ENCODE measurements at places on chromosomes 3 and 15.

- no peak for DNase-seq
Observed at GRCh38 chr15:38930851-38931572, 366.4 kb upstream of the RASGRP1 start.

GRCh38 chr15:98597666-98598065, 50.7 kb upstream of the IGF1R start:
- DNase-seq = no peak

GRCh38 chr3:64667138-64667537, 20.7 kb downstream of the ADAMTS9 start:
- no peak for DNase-seq

DNA sequence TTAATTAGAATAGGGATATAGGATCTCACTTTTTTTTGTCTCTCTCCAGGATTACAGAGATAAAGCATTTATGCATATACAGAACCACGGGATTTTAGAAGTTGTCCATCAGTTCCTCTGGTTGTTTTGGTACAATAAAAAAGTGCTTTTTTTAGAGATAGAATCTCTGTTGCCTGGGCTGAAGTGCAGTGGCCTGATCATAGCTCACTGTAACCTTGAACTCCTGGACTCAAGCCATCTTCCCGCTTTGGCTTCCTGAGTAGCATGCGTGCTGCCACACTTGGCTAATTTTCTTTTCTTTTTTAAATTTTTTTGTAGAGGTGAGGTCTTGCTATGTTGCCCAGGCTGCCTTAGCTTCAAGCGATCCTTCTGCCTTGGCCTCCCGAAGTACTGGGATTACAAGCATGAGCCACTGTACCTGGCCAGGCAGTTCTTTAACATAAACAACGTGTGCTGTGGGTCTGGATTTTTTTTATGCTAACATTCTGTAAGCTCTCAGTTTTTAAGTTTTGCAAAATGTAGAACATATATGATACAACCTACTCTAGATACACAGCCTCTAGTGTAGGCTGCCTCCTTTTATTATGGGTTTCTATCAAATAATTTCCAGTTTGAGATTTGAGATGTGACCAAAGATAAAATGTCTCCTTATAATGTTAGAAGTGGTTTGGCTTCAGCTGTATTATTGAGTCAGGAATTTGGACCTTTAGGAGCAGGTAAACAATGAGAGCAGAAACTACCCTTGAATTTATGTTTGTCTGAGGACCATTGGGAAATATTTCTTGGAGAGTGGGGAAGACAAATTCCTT, 57.4 kb upstream of the ULK4 start:
- DNase-seq = no peak

GRCh38 chr3:179452176-179452564, 900 bp upstream of the GNB4 start:
- no peak for DNase-seq
